Left renal cortex interstitium (tissue), 4 donors: ENCODE measurements at places on chromosomes 3 and 15. TPM values are rescaled to one million over a fixed set of nuclear protein-coding genes. Genes with fewer than 3 reads are reported as not detected.

COL6A5 gene
- polyA plus RNA-seq: 0.05 TPM

- no peak for DNase-seq
Measured at GRCh38 chr3:89260721-89261120, 153.3 kb downstream of the EPHA3 start.

- DNase-seq: no peak
Measured at GRCh38 chr3:78855190-78855589, 912.6 kb downstream of the ROBO1 start.

GRCh38 chr3:45688194-45688881, 858 bp upstream of the SACM1L start:
- no peak for DNase-seq
